ENCODE measurements at places on chromosomes 2 and 18.

GRCh38 chr2:95799892-95800291, 191.7 kb downstream of the ANKRD36C start:
- no peak for DNase-seq

GRCh38 chr2:39871291-39871761, 92.3 kb upstream of the THUMPD2 start:
- DNase-seq = no peak

DNA sequence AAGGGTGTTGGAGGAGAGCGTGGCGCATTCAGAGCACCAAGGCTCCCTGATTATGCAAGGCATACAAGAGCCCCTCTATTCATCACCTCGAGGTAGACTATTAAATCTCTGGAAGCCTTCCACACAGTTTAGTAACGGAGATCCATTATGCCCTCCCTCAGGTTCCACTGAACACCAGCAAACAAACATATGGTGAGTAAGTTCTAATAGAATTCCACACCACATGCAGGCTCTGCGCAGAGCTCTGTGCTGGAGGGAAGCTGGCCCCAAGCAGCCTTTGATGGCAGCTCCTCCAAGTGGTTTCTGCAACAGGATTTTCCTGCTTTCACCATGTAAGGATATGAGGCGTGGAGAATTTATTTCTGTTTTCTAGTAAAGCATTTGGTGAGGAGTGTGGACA, 238.6 kb downstream of the C1D start:
- no peak for DNase-seq

- DNase-seq = no peak
Observed at GRCh38 chr2:140199312-140199711, 1419.1 kb upstream of the NXPH2 start.

DNA sequence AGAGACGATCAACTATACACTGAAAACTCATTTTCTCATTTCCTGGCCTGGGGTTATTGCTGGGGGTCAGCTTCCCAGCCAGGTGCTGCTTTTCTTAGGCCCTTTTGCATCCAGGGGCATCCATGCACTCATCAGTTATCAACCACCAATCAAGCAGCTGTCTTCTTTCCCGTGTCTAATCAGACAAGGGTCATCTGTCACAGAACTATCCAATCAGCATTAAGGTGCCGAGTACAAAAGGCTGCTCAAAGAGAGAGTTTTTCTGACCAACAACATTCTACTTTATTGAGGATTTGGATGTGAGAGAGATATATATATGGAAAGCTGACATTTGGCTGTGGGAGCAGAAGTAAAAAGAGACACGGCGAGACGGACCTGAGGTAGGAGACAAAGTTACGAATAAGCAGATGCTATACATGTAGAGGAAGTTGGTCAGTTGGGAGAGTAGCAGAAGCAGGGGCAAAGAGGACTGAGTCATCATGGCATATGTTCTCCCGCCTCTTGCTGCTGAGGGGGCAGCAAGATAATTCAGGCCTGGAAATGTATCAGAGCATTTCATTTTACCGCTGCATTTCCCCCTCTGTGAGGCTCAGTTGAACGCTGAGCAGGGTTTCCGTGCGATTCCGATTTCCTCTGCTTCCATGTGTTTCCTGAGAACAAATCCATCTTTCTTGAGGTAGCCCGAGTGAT, 129.3 kb downstream of the NUP35 start:
- DNase-seq = no peak

DNA sequence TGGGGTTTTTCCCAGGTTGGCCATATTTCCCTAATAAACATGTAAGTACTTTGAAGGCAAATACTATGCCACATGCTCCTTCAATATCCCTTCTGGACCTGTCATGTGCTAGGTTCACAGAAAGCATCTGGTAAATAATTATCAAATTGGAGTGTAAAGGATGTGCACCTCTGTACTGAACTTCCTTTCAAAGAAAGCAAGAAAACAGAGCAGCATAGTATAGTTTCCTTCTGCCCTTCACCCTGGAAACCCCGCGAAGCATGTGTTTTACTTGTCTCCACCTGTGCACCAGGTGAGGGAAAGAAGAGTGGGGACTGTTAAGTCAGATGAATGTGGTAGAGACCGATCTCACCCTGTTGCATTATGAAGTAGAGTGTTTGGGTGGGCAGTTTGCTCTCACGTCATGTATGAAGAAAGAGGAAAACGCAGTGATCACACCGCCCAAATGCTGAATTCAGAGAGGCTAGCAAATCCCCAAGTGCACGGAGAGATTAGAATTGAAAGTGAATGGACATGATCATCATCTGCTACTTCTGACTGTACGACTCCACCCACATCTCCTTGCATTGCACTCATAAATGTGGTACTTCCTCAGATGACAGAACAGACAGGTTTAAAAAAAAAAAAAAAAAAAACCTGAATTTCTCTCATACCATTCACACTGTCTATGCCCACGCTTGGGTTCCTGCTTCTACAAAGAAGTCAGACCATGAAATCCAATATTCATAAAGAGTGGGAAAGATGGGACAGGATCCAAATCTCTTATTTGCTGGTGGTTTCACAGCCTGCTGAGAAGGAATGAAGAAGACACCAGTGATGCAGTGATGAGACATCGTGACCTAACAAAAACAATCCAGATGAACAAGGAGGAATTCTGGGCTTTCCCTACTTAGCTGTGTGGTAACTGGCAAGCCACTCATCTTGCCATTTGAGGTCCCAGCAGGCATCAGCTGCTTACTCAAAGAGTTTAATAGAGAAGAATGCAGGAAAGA, 448.6 kb downstream of the BCL11A start:
- no peak for DNase-seq

- DNase-seq = no peak
Observed at GRCh38 chr18:76803814-76804213, 18.5 kb upstream of the ZNF236 start.

DNA sequence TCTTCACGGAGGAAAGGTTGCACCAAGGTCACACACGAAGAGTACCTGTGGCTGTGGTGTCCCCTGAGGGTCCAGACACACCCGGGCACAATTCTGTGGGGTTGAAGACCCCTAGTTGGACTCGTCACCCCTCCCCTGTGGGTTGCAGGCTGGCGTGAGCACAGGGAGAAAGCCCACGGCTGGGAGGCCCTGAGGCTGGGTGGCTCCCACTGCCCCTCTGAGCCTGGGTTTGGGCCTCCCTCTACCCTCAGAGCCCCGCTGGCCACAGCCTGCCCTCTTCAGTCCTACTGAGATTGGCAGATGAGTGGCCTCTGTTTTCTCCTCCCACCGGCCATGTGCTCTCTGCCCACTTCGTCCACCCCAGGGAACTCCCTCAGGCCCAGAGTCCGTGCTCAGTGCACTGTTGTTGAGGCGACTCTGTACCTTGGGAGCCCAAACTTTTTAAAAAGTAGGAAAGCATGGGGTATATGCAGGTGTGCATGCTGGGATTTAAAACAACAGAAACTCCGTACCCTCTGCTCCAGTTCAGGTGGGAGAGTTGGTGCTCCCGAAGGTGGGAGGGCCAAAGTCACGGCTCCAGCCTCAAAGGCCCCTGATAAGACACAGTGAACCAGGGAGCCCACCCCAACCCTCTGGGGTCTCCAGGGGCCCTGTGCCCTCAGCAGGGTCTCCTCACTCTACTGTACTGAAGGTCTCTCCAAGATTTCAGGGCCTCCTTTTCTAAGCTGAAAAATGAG, 19.1 kb downstream of the RAMP1 start:
- DNase-seq = no peak

DNA sequence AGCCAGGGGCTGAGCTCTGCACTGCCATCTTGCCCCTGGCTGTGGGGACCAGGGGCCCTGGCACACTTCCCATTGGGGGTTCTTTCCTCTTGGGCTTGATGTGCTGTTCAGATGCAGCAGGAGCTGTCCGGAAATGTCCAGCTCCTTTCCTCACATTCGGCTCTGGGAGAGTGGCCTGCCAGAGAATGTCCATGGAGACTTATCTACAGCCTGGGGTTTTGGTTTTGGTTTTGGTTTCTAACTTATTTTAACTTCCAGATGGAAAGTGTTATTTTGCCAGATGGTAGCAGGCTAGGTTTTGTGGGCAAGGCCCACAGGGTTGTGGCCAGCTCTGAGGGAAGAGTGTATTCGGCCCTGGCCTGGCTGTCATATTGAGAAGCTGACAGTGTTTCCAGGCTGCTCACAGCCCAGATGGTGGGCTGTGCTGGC, 177.3 kb downstream of the ANKRD30B start:
- no peak for DNase-seq

- DNase-seq = no peak
Observed at GRCh38 chr2:199850218-199850717, 724 bp downstream of the FTCDNL1 start.

DNA sequence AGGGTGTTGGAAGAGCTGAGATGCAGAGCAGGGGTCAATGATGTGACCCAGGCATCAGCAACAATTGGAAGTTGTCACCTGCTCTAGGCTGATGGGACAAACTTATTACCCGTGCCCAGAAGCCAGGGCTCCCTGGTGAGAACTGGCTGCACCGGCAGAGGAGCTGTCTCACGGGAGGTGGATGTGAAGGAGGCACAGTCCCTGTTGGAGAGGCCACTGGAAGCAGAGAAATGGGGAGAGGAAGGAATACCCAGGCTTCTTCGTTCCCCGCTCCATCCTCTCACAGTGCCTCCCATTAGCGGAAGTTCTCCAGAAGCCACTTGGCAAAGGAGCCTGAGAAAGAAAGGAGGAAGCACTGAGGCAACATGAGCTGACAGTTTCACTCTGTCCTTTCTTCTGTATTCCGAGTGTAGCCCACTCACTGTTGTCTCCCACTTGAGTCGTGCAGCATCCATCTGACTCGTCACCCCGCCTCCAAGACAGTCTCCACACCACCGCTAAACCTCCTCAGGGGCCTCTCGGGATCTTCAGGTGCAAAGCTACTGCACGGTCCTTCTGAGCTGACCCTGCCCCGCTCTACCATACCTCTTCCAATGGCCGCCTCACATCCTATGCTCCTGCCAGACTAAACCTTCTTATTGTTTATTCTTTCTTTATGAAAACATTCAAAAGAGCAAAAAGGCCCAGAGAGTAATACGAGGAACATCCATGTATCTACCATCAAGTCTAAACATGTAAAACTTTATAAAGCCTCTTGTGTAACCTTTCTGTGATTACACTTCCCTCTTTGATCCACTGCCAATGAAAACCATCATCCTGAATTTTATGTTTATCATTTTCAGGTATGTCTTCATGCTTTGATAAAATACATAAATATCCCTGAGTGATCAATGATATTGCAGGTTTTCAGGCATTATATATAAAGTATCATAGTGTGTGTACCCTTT, 19.1 kb upstream of the AFTPH start:
- no peak for DNase-seq

GRCh38 chr2:121076885-121077549, 208.0 kb downstream of the TFCP2L1 start:
- peak; percentile 62 for DNase-seq

- no peak for DNase-seq
Observed at GRCh38 chr2:152883951-152884487, 165.6 kb downstream of the ARL6IP6 start.

DNA sequence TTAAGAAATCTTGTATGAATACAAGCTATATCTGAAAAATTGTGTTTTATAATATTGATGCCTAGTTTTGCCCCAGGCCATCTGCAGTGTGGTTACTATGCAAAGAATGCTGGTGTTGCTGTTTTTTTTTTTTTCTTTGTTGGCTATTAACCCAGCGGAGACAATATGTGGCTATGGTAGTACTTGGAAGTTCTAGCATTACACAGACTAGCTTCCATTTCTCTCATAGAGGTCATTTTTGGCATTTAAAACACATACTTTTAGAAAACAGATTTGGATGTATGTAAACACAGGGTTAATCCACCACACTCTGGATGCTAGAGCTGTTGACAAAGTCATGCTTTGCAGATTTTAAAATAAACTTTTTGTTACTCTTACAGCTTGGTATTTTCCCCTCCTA, 209.8 kb downstream of the NEDD4L start:
- DNase-seq = no peak

DNA sequence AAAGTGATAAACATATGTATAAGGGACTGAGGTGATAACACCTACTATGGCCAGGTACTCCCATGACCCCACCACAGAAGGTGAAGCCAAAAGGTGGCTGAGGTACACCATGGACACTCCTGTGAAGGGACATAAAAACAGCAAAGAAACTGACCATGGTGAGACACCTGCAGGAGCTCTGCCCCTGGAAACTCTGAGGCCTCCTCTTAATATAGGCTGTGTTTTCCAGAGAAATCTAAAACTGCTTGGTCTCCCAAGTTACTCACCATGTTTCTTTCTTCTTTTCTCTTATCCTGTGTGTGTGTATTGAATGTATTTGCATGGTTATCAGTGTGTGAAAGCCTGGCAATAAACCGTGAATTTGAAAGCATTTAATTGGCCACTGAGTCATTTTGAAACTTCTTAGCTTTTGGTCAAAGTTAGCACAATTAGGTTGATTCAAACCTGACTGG, 739.3 kb upstream of the GCFC2 start:
- no peak for DNase-seq

DNA sequence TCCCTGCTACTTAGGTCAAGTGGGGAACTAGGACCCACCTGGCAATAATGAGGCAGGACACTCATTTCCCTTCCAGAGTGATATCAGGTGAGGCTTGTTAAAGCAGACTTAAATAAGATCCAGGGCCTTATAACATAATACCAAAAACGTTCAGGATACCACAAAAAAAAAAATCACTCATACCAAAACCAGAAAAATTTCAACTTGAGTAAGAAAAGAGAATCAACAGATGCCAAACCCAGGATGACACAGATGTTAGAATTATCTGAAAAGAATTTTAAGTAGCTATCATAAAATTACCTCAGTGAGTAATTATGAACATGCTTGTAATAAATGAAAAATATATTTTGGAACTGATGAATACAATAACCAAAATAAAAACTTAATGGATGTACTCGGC, 255.6 kb upstream of the OSR1 start:
- no peak for DNase-seq

DNA sequence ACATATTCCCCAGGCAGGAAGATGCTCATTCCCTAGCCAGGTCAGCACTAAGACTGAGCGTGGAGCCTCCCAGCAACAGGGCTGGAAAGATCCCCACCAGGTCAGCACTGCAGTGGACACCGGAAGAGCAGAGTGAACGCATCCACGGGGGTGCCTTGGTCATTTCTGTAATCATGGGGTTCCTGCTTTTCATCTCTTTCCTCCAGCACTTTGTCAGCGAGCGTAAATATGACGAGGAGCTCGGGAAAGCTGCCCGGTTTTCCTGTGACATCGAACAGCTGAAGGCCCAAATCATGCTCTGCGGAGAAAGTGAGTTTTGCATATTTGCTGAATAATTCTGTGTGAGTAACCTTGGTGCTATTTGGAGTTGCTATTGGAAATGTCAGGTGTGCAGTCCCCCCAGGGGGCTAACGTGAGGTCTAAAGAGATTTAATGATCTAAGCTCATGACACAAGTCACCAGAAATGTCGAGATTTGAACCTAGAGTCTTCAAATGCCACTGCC, 40.1 kb downstream of the KCTD18 start:
- no peak for DNase-seq

DNA sequence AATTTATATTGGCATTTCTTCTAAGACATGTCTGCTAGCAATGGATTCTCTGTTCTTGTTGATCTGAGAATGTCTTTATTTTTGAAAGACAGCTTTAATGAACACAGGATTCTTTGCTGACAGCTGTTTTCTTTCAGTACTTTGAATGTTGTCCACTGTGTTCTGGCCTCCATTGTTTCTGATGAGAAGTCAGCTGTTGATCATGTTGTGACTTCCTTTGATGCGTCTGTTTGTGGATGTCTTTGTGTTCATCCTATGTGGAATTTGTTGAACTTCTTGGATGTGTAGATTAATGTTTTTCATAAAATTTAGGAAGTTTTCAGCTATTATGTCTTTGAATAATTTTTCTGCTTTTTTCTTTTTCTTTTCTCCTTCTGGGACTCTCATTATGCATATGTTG, 39.8 kb upstream of the KCNF1 start:
- no peak for DNase-seq

GRCh38 chr2:223626716-223627115, 24.6 kb upstream of the SCG2 start:
- DNase-seq = no peak

All from 8988T (cell line).